HuH-7 (cell line): ENCODE measurements at places on chromosomes 16 and 17.

- DNase-seq, result no peak
Measured at GRCh38 chr17:44204441-44204882, 4.8 kb upstream of the ATXN7L3 start.

- DNase-seq, result no peak
Measured at GRCh38 chr16:79062821-79063220, 537.7 kb downstream of the MAF start.

GRCh38 chr17:44086364-44087311 lies 16.1 kb downstream of the G6PC3 start:
- no peak for DNase-seq

DNA sequence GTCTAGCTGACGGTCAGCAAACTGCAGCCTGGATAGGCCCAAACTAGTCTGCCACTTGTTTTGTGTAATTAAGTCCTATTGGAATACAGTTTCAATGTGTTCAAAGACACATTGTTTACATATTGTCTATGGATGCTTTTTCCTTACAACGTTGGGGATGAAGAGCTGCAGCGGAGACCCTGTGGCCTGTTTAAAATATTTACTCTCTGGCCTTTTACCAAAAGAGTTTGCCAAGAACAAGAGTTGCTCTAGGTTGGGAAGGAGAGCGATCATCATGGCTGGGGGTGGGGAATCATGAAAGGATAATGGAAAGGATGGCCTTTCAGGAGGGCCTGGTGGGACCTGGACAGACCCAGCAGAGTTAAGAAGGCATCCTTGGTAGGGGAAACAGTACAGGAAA lies 274.9 kb upstream of the ZFHX3 start:
- DNase-seq, result no peak

- no peak for DNase-seq
Measured at GRCh38 chr16:69381231-69381630, 4.6 kb downstream of the TERF2 start.

DNA sequence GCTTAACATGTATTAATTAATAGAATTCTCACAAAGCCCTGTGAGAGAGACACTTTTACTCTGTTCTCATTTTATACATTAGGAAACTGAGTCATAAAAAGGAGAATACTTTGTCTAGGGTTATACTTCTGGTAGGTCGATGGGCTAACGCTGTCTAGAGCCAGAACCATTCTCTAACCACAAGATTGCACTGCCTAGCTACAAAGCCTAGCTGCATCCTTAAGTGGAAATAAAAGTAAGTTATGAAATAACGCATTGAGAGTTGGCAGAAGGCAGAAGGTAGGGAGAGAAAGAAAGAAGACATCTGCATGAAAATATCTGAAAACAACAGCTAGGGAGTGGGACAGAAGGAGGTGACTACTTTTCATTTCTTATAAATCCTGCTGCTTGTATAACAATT lies 33.2 kb downstream of the IRX6 start:
- DNase-seq, result no peak

DNA sequence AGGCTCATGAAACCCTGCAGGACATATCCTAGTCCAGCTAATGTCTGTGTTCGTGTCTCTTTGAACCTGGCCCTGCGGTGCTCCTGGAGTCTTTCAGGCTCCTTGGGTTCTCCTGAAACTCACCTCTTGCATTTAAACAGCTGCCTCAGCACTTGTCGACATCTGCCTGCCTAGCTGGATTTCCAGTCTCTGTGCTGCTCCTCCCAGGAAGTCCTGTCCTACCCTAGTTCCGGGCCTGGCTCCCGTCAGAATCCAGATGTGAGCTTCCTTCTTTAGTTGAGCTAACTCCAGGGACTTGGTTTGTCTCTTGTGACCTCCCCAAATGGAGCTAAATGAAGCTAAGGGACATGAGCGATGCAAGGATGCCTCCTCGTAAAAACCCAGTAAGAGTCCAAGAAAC lies 155.2 kb upstream of the PIRT start:
- DNase-seq, result no peak

DNA sequence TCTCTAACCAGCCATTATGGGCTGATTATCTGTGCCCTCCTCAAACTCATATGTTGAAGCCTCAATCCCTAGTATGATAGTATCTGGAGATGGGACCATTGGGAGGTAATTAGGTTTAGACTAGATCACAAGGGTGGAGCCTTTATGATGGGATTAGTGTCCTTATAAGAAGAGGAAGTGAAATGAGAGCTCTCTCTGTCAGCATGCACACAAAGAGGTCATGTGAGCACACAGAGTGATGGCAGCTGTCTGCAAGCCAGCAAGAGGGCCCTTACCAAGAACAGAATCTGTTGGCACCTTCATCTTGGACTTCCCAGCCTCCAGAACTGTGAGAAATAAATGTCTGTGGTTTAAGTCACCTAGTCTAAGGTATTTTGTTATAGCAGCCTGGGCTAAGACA lies 101.9 kb downstream of the PCTP start:
- DNase-seq, result no peak

DNA sequence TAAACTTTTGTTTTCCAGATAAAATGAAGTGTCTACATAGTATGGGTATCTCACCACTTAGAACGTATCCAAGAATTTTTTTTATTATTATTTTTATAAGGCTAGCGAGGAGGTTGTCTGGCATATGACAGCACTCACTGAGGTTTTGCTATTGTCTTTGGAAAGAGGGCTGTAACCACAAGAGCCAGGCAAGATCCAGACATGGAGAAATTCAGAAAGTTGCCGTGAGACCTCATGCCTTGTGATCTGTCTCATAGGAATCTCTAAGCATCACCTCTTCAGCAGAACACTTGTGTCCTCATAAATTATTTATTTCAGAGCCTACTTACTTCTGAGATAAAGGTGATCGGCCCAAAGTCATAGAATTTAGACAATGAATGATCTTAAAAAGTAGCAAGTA lies 410.8 kb downstream of the CDH11 start:
- DNase-seq, result no peak

- DNase-seq, result no peak
Measured at GRCh38 chr17:44187131-44187899, 543 bp downstream of the TMUB2 start.

GRCh38 chr16:46787909-46788308 lies 39.8 kb upstream of the MYLK3 start:
- DNase-seq, result no peak

DNA sequence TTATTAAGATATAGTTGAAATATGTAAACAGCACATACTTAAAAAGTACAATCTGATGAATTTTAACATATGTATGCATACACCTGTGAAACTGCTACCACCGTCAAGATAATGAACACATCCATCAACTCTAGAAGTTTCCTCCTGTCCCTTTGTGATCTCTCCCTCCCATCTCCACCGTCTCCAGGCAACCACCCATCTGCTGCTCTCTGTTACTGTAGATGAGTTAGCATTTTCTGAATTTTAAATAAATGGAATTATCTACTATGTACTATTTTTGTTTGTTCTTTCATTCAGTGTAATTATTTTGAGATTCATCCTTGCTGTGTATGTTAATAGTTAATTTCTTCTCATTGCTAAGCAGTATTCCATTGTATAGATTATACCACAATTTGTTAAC lies 40.2 kb upstream of the SMPD3 start:
- DNase-seq, result no peak

DNA sequence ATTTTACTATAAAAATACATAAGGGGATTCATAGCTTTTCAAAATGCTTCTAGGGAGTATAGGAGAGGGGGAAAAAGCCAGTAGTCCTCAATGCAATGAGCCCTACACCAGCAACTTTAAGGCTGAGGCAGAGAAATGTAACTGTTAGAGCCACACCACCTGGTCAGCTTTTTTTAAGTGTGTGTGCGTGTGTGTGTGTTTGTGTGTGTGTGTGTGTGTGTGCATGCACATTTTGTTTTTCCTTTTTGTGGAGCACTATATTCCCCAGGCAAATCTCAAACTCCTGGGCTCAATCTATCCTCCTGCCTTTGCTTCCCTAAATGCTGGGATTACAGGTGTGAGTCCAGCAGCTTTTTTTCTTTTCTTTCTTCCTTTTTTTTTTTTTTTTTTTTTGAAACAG lies 2.3 kb upstream of the MEIOC start:
- DNase-seq, result no peak

- DNase-seq, result peak; percentile 93
Measured at GRCh38 chr16:88508868-88509748, 56.0 kb downstream of the ZFPM1 start.

DNA sequence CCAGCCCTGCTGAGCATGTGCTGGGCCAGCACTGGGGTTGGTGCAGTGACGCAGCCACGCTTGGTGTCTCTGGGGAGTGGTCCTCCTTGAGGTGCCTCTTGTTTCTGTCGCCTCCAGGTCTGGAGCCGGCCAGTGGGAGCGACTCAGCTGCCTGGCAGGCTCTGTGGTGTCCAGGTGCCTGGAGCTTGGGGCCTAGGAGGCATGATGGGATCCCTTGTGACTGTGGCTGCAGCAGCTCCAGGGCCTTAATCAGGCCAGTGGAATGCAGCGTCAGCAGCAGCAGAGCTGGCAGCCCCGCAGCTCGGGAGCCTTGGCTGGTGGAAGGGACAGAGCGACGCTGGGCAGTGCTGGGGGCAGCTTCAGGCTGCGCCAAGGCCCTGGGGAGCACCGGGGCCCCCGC lies 74.7 kb upstream of the CIBAR2 start:
- DNase-seq, result no peak

- DNase-seq, result no peak
Measured at GRCh38 chr17:51638971-51639370, 378.6 kb downstream of the UTP18 start.

DNA sequence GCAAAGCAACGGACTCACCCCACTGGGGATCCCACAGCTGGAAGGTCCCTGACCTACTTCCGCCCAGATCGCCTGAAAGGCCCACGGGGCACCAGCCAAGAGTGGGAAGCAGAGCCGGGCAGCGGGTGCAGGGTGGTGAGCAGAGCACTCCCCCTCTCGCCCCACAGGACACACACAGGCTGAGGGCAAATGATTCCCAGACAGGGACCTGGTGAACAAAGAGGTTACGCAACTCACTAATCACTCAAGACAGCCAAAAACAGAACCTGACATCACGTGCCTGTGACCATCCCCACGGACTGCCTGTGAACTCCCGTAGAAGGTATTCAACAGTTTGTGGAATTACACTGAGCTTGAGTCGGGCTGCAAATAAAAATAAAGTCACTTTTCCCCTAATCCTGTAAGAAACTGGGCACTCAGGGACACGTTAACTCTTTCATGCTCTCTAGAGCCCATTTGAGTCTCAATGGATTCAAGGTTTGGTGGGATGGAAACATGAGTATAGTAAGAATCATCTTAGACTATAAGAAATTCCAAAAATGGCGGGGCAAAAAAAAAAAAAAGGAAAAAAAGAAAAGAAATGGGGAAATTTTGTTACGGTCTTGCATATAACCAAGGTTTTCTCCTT lies 396.1 kb downstream of the SOX9 start:
- no peak for DNase-seq

DNA sequence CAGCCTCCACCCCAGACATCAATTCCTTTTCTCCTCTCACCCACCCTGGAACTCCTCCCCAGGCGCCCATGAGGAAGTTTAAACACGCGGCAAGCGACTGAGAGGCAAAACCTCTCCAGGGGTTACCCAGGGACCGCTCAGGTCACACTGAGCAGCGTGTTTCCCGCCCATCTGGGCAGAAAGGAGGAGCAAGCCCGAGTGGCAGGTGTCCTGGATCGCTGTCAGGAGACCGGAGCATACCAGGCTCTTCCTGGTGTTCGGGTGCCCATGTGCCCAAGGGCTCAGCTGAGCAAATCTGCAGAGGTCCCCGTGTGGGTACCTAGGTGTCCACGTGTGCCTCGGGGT lies 491 bp downstream of the SLC25A19 start:
- DNase-seq, result no peak

- DNase-seq, result no peak
Measured at GRCh38 chr16:57527610-57528360, 8.6 kb downstream of the CCDC102A start.

DNA sequence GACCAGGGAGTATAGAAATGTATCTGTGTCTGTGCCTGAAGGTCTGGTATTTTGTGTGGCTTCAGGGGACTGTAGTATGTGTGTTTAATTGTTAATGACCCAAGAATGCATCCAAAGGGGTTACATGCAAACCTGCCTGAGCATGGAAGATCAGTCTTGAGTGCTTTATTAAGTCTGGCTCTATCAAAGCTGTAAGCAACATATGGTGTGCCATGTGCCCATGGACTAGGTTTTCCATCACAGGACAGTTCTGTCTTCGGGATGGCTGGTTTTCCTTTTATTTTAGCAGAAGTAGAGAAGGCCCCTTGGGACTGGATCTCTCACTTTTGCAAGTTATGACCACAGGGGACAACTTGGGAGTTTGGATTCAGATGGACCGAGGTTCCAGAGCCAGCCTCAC lies 18.2 kb downstream of the RBFOX1 start:
- DNase-seq, result no peak

GRCh38 chr17:36674278-36674650 lies 72.9 kb downstream of the MRM1 start:
- no peak for DNase-seq

GRCh38 chr16:57871456-57871855 lies 69.2 kb upstream of the KIFC3 start:
- DNase-seq, result no peak

GRCh38 chr17:72657467-72658317 lies 434.8 kb downstream of the SLC39A11 start:
- DNase-seq, result no peak

DNA sequence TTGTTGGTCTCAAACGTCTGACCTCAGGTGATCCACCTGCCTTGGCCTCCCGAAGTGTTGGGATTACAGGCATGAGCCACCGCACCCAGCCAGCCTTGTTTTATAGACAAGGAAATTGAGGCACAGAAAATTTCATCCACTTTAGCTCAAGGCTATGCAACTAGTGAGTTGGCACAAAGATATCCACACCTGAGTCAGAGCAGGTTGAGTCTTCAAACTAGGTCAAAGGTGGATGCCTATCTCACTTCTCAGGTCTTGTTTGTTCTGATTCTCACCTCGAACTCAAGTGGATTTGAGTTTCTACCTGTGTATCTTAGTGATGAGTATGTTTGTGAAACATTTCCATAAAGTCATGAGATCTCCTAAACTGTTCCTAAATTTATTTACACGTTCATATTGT lies 35.6 kb upstream of the GAS7 start:
- no peak for DNase-seq

DNA sequence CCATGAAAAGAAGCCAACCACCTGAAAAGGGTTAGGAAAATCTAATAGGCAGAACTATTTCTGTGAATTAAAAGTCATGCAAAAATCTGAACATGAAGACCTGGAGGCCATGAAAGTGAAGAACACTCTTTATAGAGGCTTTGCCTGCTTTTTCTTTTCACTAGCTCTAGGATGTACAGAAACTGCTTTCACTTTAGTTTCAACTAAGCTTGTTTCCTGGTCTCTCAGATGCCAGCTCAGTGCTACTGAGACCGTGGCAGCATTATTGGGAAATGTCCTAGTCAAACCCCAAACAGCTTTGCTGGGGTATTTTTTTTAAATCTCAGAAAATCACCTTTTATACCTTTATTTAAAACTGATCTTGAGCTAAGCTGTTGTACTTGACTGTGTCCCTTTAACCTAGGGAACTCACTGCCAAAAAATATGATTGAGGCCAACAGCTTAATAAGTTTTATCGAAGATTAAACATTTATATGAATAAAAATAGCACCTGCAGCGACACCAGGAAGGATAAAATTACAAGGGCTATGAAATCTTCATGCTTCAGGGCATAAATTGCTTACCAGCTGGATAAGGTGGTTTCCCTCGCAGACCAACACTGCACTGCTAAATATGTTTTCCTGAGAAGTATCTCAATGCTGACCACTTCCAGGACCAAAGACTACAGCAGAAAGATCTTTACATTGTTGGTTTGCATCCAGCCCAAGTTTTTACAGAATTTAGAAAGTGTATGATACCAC lies 621.8 kb upstream of the ZFHX3 start:
- no peak for DNase-seq
